ENCODE measurements at places on chromosomes 3 and 15. TPM values are rescaled to one million over a fixed set of nuclear protein-coding genes. Genes with fewer than 3 reads are reported as not detected.

GRCh38 chr15:101526890-101527289, 37.4 kb upstream of the PCSK6 start:
- no peak overlapping the region for H3K4me3 ChIP-seq
- no peak overlapping the region for H3K27ac ChIP-seq
- no peaks in the 10 kb centered on the region for H3K4me1 ChIP-seq
- DNase-seq, result no peak
- H3K27me3 ChIP-seq, result no peaks in the 10 kb centered on the region

DNA sequence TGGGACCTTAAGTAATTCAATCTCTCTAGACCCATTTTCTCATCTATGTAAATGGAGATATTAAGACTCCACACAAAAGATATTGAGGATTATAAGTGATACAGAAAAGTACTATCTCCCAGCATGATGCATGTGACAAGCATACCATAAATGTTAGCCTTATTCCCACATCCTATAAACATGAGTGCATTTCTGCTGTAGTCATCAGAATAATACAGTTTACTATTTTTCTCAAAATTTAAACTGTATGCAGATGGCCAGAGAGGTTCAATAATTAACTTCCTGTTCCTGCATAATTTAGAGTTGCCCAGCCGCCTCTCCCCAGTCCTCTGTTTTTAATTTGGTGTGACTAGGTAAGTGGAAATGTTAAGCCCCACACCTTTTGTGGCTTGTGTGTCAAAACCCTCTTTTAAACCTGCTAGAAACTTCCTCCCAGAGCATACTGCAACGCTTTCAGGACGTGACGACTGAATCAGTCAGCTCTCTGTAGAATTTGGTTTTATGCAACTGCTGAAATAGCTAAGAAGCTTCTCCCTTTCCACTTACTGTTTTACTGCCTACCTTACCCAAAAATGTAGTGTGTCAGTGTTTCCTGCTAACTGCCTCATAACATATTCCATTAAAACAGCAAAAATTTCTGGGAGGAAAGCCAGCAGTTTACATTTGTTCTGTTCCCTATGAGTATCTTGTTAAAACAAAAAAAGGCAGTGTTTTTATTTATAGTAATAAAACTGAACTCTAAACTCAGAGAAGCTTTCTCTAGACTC, 1037.9 kb downstream of the EPHA3 start:
- no peak for DNase-seq
- no peaks in the 10 kb centered on the region for H3K36me3 ChIP-seq
- H3K4me3 ChIP-seq, result no peak overlapping the region
- H3K27me3 ChIP-seq, result no peaks in the 10 kb centered on the region

DNA sequence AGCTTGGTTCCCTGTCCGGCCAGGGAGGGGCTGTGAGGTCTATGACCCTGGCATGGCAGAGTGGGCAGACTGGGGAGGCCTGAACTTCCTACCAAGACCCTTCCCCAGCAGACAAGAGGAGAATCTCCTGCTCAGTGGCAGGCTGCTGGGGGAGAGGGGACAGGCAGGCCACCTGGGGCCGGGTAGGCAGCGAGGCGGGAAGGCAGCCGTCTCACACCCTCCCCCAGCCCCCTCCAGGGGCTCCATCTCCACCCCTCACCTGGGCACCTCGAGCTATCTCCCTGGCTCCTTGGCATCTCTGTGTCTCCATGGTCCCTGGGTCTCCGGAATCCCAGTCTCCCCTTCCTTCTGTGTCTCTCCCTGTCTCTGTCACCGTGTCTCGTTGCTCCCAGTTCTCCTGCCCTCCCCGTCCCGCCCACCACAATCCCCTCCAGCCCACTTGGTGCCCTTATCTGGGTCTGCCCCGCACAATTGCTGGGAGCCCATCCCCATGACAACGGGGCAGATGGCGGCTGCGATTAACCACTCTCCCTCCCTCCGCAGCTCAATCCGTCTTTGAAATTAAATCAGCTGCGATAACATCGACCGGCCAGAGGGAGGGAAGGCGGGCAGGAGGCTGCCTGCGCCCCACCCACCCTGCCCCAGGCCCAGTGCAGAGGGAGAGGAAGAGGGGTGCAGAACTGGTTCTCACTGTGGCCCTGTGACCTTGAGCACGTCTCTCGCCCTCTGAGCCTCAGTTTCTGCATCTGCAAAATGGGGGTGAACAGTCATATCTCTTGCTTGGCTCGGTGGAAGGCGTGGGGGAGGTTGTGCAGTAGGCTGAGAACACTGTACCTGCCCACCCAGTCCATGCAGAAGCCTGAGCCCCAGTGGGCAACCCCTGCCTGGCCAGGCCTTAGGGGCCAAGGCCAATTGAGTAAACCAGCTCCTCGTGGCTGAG, 9.6 kb downstream of the DNAJB8 start:
- DNase-seq, result no peak
- no peak overlapping the region for H3K27ac ChIP-seq
- no peak overlapping the region for H3K4me3 ChIP-seq
- no peaks in the 10 kb centered on the region for H3K4me1 ChIP-seq
- H3K36me3 ChIP-seq, result no peaks in the 10 kb centered on the region

- H3K27ac ChIP-seq, result no peak overlapping the region
- H3K27me3 ChIP-seq, result no peaks in the 10 kb centered on the region
- no peak for DNase-seq
- no peaks in the 10 kb centered on the region for H3K36me3 ChIP-seq
These were observed 189.0 kb downstream of the STT3B start for GRCh38 chr3:31721676-31722075.

- no peaks in the 10 kb centered on the region for H3K27me3 ChIP-seq
- H3K4me1 ChIP-seq, result no peaks in the 10 kb centered on the region
- no peak overlapping the region for H3K27ac ChIP-seq
- no peak for DNase-seq
- H3K36me3 ChIP-seq, result no peaks in the 10 kb centered on the region
- no peak overlapping the region for H3K4me3 ChIP-seq
These were observed 411.7 kb downstream of the NAALADL2 start for GRCh38 chr3:175270866-175271265.

ACTRT3 gene
- total RNA-seq, result 0.28 TPM

CXCR6 gene
- 6.8 TPM for total RNA-seq

LSMEM2 gene
- total RNA-seq, result not detected

WDR93 gene
- not detected for total RNA-seq

All from T-cell (primary cell).